ENCODE measurements at places on chromosomes 12 and 14.
A peak's percentile ranks its signal among the peaks of the same experiment; 100 is the strongest.

- no peak overlapping the region for H3K27ac ChIP-seq
- no peaks in the 10 kb centered on the region for H3K27me3 ChIP-seq
- no peak overlapping the region for H3K4me3 ChIP-seq
- no peak for DNase-seq
- no peaks in the 10 kb centered on the region for H3K36me3 ChIP-seq
- no peaks in the 10 kb centered on the region for H3K4me1 ChIP-seq
These were observed 728.8 kb downstream of the RERGL start for GRCh38 chr12:17361224-17361623.

DNA sequence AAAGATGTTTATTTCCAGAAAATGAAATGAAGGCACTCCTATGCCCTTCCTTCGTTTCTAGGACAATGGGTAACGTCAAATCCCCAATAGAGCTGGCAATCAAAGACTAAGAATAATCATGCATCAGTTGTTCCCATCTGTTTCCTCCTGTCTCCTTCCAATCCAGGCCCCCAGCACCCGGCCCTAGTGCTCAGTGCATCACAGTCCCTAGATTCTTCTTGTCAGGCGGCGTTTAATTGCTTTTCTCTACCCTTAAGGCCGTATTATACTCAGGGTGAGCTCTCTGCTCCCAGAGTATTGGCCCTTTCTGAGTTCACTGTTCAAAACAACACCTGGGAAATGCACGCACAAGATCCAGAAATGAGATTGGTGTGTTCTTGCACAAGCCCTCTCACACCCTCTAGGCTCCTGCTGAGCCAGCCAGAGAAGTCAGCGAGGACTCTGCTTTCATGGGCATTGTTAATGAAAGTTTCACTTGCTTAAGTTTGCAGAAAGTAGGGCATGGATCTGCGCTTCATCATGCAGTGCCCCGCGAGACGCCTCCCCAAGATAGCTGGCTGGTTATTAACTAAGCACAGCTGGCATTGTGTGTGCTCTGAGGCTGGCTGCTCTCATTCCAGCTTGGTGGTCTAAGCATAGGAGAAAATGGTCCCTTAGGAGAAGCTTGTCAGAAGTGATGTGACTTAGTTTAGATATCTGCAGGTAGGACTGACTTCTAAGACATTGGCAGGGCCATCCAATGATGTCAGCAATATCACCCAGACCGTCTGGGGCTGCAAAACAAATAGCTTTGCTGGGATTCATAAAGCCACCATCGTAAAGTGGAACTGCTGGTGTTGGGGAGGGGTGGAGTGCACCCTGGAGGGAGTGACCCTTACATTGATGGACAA is 28.7 kb downstream of the CRACR2A start:
- no peak for DNase-seq
- peaks cover 26% of the 10 kb centered on the region for H3K36me3 ChIP-seq
- no peak overlapping the region for H3K27ac ChIP-seq
- no peak overlapping the region for H3K4me3 ChIP-seq
- peaks cover 32% of the 10 kb centered on the region for H3K4me1 ChIP-seq
- H3K27me3 ChIP-seq = no peaks in the 10 kb centered on the region

DNA sequence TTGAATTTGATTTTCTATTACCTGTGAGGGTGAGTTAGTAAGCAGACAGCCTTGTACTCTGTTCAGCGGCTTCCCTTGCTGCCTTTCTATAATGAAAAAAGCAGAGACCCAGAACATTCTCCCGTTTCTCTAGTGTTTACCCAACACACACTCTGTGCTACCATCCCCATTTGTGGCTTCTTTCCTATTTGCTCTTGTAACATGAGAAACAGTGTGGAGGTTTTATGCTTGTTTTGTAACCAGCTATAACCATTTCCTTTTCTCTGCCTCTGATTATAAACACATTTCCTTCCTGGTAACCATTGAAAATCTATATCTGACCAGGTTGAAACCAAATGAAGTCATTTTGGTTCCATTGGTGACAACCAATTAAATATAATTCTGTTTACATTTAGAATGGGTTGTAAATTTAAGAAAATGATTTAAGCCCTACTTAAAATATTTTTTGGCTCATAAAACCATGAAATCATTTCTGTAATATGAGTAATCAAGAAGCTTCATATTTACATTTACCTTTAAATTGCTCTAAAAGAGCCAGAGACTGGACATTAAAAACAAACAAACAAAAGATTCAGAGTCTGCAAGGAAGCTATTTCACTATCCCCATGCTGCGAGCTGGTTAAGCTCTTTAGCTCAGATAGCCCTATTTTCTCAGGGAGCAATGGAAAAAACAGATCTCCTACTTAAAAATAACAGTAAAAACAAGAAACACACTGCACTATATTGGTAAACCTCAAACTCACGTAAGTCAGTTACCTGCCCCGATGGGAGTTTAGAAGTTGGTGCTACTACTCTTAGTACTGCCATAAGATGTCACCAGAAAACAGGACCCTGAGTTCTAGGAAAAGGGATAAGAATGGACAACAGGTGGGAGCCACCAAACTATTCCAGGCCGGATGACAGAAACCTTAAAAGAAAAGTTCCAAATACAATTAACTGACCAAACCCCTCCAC is 206.5 kb upstream of the EEA1 start:
- H3K27me3 ChIP-seq = no peaks in the 10 kb centered on the region
- peaks cover 47% of the 10 kb centered on the region for H3K4me1 ChIP-seq
- DNase-seq = no peak
- no peaks in the 10 kb centered on the region for H3K36me3 ChIP-seq
- H3K27ac ChIP-seq = no peak overlapping the region

DNA sequence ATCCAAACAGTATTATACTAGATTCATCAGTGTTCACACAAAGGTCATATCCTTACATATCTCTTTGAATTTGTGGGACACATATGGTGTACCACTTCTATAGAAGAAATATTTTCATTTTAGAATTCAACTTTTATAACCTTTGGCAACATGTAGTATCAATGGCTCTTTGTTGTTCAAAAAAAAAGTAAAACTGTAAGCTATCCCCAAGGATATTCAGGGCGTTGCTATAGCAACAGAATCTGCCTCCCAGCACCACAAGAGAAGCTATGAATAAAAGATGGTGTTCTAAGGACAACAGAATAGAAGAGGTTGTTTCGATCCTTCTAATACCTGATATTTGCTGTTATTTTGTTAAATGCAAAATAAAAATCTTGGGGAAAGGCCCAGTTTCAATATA is 139.3 kb downstream of the BRMS1L start:
- H3K4me3 ChIP-seq = no peak overlapping the region
- no peaks in the 10 kb centered on the region for H3K27me3 ChIP-seq
- H3K36me3 ChIP-seq = no peaks in the 10 kb centered on the region
- DNase-seq = no peak

GRCh38 chr12:93609281-93610192 is 37.1 kb downstream of the SOCS2 start:
- no peak overlapping the region for H3K27ac ChIP-seq
- no peak overlapping the region for H3K4me3 ChIP-seq
- no peak for DNase-seq

DNA sequence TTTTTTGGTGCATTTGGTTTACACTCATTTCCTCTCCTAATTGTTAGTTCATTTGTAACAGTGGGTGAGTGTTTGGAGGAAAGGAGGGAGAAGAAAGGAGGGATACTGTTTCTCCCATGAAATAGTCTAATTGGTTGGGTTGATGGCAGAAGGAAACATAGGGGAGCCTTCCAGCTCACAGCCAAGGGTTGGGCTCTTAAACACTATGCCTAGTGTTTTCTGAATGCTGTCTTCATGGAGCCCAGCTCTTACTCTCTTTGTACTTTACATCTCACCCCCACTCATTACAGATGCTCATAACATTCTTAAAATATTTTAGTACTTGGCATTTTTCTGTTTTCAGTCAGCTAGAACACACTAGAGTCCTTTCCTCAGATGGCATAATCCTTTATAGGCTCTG is 38.2 kb downstream of the BAZ2A start:
- H3K36me3 ChIP-seq = peaks cover 3% of the 10 kb centered on the region
- DNase-seq = no peak
- no peaks in the 10 kb centered on the region for H3K27me3 ChIP-seq
- H3K4me1 ChIP-seq = peaks cover 11% of the 10 kb centered on the region

- H3K4me3 ChIP-seq = no peak overlapping the region
- DNase-seq = no peak
- H3K27me3 ChIP-seq = no peaks in the 10 kb centered on the region
These were observed 182.8 kb downstream of the NUAK1 start for GRCh38 chr12:105955976-105956375.

DNA sequence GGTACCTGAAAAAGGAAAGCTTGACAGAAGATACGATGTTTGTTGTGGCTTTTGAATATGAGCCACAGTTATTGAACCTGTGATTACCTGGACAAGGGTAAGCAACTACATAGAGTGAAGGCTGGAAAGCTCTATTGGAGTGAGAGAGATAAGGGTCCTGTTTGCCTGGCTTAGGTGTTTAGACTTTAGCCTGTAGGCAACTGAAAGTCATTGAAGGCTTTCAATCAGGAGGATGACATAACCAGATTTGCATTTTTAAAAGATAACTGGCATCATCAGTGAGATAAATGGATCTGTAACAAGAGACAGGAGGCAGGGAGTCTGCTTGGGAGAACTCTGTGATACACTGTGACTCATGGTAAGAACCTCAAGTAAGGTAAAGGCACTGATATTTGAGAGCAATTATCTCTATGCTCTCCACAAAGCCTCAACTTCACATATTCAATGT is 128.9 kb upstream of the SOX5 start:
- no peaks in the 10 kb centered on the region for H3K36me3 ChIP-seq
- no peak overlapping the region for H3K27ac ChIP-seq
- H3K4me1 ChIP-seq = no peaks in the 10 kb centered on the region
- peaks cover 4% of the 10 kb centered on the region for H3K27me3 ChIP-seq

GRCh38 chr14:76929927-76930326 is 98.6 kb downstream of the IRF2BPL start:
- peak; percentile 63 for DNase-seq
- H3K36me3 ChIP-seq = no peaks in the 10 kb centered on the region
- H3K27ac ChIP-seq = peak overlapping the region; percentile 2
- H3K4me1 ChIP-seq = peaks cover 72% of the 10 kb centered on the region
- no peaks in the 10 kb centered on the region for H3K27me3 ChIP-seq
- peak overlapping the region; percentile 75 for H3K4me3 ChIP-seq

DNA sequence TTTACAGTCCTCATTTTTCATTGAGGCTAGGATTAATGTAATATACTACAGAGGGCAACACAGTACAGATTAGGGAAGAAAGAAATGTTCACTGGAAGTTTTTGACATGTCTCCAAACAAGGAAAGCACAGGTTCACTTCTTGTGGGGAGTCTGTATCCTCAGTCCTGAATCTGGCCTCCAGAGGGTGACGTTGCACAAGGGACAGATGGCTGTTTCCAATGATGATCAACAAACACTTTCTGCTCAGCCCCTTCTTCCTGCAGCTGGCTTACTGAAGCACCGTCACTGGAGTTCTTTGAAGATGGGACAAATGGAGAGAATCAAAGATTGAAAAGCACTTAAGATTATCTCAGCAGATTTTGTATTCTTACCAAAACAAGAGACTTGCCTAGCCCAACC is 123.3 kb upstream of the OR4E1 start:
- peak overlapping the region; percentile 54 for H3K4me3 ChIP-seq
- peaks cover 7% of the 10 kb centered on the region for H3K36me3 ChIP-seq
- no peak for DNase-seq
- H3K4me1 ChIP-seq = no peaks in the 10 kb centered on the region
- H3K27ac ChIP-seq = no peak overlapping the region
- H3K27me3 ChIP-seq = peaks cover 10% of the 10 kb centered on the region

DNA sequence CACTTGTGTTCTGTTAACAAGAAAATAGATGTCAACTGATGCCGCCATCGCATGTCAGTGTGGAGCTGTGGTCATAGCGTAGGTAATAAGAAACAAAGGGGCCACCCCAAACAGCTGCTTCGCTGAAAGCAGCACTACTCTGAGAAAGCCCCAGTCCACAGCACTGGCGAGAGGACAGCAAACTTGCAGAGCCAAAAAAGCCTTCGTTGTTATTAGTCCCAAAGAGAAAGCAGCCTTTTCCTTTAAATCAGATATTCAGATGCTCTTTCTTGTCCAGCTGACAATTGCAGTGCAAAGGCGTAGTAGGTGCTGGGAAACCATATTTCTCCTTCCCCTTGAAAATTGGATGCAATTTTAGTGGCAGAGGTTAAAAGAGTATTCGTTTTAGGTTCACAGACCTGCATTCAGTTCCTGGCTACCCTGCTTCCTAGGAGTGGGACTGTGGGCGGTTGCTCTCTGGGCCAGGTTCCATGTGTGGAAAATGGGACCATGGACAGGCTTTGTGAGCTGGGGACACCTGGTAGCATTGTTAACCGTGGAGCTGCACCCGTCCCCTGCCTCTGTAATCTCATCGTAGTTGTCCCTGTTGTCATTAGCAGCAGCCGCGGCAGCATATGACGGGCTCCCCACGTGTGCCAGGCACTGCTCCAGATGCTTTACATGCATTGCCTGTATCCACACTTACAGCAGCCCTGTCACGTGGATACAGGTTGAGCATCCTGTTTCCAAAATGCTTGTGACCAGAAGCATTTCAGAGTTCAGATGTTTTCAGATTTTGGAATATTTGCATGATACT is 54.2 kb downstream of the ELK3 start:
- no peaks in the 10 kb centered on the region for H3K27me3 ChIP-seq
- H3K27ac ChIP-seq = peak overlapping the region; percentile 32
- peaks cover 43% of the 10 kb centered on the region for H3K4me1 ChIP-seq

- no peak for DNase-seq
- H3K4me1 ChIP-seq = peaks cover 31% of the 10 kb centered on the region
- no peak overlapping the region for H3K27ac ChIP-seq
- H3K36me3 ChIP-seq = no peaks in the 10 kb centered on the region
These were observed 6.3 kb downstream of the GPHN start for GRCh38 chr14:66514213-66514612.

- peaks cover 34% of the 10 kb centered on the region for H3K27me3 ChIP-seq
- H3K27ac ChIP-seq = peak overlapping the region; percentile 69
- H3K4me3 ChIP-seq = peak overlapping the region; percentile 75
- DNase-seq = no peak
- no peaks in the 10 kb centered on the region for H3K36me3 ChIP-seq
- H3K4me1 ChIP-seq = peaks cover 65% of the 10 kb centered on the region
These were observed 13.0 kb downstream of the KRT7 start for GRCh38 chr12:52245962-52246569.

DNA sequence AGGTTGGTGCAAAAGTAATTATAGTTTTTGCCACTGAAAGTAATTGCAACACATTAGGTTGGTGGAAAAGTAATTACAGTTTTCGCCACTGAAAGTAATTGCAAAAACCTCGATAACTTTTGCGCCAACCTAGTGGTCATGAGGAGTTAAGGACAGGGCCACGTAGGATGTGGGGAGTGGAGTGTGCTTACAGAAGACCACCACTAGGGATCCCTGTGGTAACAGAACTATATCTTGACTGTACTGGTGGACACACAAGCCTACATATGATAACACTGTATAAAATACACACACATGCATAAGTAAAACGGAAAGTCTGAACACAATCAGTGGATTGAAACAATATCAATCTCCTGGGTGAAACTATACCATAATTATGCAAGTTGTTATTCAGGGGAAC is 187.4 kb upstream of the ABCD2 start:
- H3K4me1 ChIP-seq = no peaks in the 10 kb centered on the region
- H3K27ac ChIP-seq = no peak overlapping the region
- DNase-seq = no peak
- no peaks in the 10 kb centered on the region for H3K36me3 ChIP-seq
- no peaks in the 10 kb centered on the region for H3K27me3 ChIP-seq

All from activated T-cell treated with anti-CD3 and anti-CD28 coated beads, Interleukin-2, amount 50 U/mL, for 72 hours (primary cell).